ENCODE measurements at places on chromosomes 5 and 9. TPM values are rescaled to one million over a fixed set of nuclear protein-coding genes. Genes with fewer than 3 reads are reported as not detected.

SHOC1 gene
- not detected for polyA plus RNA-seq

IFNB1 gene
- not detected for polyA plus RNA-seq

GABRB2 gene
- under 0.01 TPM for polyA plus RNA-seq

BRD9 gene
- 16.7 TPM for polyA plus RNA-seq

ZNF883 gene
- 0.68 TPM for polyA plus RNA-seq

DNA sequence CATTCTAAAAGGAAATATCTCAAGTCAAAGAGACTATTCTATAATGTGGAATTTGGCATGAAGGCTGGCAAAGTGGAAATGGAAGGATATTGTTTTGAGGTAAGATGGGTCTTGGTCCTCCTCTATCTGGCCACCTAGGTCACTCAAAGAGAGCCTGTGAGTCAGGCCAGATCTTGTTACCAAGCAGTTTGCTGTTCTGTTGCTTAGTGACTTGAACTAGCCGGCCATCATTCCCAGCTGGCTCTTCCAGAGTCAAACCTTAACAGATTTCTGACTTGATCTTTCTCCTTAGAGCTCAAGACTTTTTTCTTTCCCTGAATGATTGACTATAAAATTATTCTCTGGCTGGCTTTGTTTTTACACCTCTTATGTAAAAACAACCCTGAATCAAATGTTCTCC, 136.1 kb downstream of the PDE4D start:
- DNase-seq: no peak

- DNase-seq: no peak
Observed at GRCh38 chr5:77960305-77960704, 184.2 kb upstream of the TBCA start.

GRCh38 chr9:126623667-126624478, 10.1 kb downstream of the LMX1B start:
- no peak for DNase-seq

- no peak for DNase-seq
Observed at GRCh38 chr5:56819060-56819881, 3.9 kb downstream of the MAP3K1 start.

DNA sequence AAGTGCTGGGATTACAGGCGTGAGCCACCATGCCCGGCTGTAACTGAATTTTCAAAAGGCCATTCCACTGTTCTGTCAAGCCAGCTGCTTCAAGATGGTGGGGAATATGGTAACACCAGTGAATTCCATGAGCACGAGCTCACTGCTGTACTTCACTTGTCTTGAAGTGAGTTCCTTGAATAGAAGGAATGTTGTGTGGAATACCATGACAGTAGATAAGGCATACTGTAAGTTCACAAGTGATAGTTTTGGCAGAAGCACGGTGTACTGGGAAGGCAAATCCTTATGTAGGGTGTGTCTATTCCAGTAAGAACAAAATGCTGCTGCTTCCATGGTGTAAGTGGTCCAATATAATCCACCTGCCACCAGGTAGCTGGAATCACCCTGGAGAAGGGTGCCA, 6.6 kb upstream of the PRXL2C start:
- DNase-seq: no peak

DNA sequence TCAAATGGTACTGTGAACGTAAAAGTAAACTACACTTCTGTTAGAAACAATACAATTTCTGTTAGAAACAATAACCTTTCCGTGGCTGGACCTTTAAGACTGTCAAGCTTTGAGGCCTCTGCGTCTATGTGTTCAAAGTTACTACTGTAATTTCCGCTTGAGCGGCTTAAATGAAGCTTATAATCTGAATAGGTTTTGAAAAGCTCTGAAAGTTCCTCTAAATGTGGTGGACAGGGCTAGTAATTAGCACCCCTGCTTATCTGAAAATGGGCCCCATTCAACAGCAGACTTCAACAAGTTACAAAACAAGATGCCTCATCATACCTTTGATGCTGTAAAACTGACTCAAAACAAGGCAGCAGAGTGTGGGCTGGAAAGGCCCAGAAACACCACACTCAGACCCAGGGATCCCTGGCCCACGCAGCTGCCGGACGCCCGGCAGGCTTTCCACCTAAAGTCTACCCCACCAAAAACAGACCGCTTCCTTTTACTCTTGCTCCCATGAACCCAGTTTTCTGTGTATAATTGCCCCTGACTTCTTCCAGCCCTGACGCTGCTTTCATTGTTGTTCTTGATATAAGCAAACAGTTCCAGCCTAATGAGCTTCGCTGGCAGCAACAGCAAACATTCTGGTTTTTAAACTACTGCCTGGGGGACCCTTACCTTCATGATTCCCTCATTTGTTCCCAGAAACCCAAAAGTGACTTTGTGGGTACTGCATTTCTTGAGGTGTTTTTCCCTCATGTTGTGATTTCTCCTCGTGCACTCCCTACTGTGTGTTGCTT, 66.7 kb downstream of the TLE1 start:
- DNase-seq: no peak

DNA sequence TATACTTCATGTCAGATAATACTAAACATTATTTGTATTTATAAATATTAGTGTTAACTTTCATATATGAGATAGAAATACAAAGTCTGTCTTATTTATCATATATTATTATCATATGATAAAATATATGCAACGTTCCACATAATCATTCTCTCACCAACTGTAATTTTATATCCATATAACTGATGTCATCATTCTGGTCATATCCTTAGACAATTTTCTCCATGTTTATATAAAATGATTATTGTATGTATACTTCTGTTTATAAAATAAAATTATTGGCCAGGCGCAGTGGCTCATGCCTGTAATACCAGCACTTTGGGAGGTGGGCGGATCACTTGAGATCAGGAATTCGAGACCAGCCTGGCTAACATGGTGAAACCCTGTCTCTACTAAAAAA, 2007.1 kb downstream of the EFNA5 start:
- no peak for DNase-seq

DNA sequence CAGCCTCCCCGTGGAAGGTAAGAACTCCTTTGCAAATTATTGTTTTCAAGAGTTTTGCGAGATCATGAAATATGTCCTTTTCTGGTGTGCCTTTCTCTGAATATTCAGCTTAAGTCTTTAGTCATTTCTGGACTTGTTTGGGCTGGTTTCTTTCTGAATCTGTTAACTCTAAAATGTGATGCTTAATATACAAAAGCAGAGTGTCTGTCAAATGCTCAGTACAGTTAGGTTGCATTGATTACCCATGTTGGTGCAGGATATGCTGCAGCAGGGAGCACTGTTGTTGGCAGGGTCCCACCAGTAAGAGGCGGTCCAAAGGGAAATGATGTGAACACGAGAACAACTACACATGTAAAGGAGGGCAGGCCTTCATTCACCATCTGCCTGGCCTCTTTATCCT, 47.7 kb downstream of the SPTAN1 start:
- DNase-seq: no peak

- no peak for DNase-seq
Observed at GRCh38 chr9:113837334-113837733, 38.8 kb upstream of the ZNF618 start.

- no peak for DNase-seq
Observed at GRCh38 chr5:61416420-61416819, 84.4 kb downstream of the ZSWIM6 start.

DNA sequence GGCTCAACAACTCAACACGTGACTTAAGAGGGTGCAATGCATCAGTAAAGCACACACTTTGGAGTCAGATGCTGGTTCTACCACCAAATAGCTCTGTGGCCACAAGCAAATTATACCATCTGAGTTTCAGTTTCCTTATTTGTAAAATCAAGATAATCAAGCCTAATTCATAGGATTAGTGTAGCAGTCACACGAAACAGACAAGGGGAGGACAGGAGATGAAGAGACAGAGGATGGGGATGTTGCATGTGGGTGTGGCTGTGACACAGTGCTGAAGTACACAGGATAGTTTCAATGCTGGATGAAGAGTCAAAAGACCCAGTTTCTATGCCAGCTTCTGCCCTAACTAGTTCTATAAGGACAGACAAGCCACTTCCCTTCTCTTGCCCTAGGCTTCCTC, 60.2 kb downstream of the SPOCK1 start:
- DNase-seq: no peak

DNA sequence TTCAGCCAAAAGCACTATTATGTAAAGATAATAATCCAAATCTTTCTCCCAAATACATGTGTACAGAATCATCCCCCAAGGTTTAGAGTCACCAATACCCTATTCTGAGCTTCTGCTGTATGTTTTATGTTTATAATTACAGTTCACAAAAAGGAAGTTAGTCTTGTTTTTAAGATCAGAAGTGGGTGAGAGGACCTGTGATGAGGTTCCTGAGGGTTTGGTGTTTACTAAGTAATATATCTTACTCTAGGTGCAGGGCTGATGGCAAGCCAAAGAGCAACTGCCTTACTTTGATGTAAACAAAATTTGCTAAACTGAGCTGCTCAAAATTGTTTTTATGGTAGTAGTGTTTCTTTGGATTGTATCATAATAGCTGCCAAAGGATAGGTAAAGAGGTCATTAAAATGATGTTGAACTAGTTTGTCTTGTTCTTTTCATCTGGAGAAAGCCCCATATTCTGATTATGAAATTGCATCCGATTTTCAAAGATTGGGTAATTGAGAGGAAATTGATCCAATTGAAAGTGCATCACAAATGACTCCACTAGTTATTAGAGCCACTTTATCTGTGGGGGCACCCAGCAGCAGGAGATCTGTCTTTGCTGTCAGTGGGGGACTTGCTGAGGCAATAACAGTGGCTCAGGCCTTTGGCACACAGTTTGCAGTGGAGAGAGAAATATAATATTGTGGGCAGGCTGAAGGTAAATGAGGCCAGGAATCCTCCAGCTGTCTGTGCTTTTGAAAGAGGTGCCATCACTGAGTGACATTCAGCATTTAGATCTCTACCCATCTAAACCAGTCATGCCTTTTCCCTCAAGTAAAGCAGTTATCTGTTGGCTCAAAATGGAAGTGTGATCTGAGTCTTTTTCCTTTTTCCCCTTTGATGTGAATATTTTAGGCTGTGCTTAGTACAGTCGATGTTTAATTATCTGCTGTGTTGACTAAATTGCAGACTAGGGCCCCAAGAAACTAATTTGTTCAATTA, 14.1 kb downstream of the TRIM32 start:
- DNase-seq: no peak
